ENCODE measurements at places on chromosomes 11 and 22.
A peak's percentile ranks its signal among the peaks of the same experiment; 100 is the strongest.

DNA sequence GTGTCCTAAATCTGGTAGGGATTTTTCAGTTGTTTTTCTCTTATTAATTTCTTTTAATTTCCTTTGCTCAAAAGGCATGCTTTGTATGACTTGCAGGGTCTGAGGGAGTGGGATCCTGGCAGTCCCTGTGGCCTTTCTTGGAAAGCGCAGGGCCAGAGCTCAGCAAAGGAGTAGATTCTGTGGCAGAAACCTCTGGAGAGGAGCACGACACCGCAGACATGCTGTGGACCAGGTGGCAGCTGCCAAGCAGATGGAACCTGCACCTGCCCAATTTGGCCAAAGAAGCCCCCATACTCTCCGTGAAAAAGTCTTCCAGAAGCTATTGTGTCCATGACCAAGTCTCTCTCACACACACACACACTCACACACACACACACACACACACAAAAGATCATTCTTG is 78.9 kb upstream of the FGF3 start:
- no peak for DNase-seq

DNA sequence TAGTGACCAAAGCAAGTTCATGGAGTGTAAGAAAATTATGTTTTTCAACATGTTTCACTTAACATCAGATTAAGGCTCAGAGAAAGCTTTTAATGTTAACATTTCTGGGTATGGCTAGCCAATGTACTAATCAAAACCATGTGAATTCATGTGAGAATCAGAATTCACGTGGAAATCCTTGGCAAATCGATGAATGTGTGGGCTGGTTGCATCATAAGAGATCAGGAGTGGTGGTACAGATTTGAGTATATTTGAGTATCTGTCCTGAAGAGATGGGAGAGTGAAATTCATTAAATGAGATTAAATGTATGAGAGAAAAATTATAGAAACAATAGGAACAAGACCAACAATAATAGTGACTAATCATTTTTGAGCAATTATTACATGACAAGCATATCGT is 638.6 kb upstream of the ANO5 start:
- DNase-seq: no peak

- no peak for DNase-seq
These were observed 71.8 kb upstream of the B3GAT1 start for GRCh38 chr11:134483857-134484256.

DNA sequence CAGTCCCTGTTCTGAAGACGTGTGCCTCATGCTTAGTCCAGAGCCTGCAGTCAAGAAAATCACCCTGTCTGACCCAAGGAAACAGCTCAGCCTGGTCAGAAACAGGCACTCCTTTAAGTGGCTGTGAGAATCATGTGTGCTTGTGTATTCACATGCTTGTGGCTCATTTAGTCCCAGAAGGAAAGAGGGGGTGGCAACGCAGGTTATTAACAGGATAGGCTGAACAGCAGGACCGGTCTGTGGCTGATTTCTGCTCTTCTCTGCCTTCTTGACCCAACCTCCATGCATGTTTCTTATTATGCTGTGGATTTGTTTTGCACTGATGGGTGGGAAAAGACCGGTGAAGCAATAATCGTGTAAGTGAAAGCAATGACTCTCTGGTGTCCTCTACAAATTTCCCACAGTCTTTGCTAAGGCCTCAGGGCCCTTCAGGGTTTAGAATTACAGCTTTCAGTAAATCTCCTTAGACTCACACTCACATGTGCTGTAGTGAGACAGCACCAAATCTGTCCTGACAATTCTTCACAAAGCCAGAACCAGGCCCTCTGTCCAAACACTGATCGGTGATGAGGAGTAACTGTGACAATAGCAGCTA is 288.1 kb downstream of the ETS1 start:
- no peak for DNase-seq

DNA sequence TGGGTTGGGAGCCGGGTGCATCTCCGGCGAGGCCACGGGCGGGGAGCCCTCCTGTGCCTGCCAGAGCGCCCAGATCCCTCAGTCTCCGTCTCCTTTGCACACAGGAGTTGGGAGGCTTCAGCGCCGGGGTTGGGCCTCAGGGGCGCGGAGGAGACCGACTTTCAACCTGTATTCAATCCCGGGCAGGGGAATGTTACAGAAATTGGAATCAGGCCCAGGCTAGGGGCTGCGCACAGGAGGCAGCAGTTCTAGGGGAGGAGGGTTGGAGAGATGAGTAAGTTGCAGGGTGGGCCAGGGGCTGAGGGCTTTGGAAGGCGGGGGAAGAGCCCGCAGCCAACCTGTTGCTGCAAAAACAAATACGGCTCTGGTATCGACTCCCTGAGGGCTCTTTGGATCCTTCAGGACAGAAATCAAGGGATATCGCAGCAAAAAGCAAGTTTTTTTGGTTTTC is 640 bp upstream of the KCNA4 start:
- DNase-seq: no peak

GRCh38 chr22:23405366-23405851 is 174.7 kb downstream of the IGLL1 start:
- no peak for DNase-seq

- no peak for DNase-seq
These were observed 29.5 kb downstream of the DIXDC1 start for GRCh38 chr11:111966678-111967077.

DNA sequence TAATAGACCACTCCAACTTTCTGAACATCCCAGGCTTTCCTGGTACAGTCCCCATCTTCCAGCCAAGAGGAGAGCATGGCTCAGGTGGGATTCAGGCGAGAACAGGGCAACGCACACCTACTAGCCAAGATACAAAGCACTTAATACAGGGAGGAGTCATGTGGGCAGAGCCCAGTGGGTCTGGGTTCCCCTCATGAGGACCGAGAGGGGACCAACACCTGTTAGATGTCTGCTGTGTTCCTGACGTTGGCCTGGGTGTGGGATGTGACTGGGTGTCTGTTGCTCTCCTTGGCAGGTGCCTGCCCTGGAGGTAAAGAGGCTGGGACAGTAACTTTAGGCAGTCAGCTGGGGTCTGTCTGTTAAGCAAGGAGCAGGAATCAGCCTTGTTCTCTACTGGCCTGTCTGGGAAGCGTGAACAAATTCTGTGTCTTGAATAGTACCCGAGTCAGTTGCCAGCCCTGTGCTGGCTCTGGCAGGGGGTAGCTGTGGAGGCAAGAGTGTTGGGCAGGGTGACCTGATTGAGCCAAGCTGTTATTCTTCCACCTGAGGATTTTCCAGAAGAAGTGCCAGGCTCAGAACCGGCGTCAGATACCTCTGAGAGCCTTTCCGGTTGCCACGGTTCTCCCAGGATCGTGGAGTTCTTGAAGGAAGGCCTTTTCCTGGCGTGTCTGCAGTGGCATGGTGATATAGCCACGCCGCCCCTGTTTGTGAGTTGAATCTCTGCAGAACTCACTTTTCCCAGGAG is 56.3 kb downstream of the BCR start:
- DNase-seq: no peak

GRCh38 chr11:61416941-61417340 is 12.8 kb downstream of the CPSF7 start:
- no peak for DNase-seq

- DNase-seq: no peak
These were observed 25.5 kb downstream of the PTPRJ start for GRCh38 chr11:48005831-48006270.

- no peak for DNase-seq
These were observed 18.0 kb downstream of the CXCR5 start for GRCh38 chr11:118901494-118902335.

GRCh38 chr11:130427581-130428315 is 661 bp downstream of the ADAMTS8 start:
- no peak for DNase-seq

DNA sequence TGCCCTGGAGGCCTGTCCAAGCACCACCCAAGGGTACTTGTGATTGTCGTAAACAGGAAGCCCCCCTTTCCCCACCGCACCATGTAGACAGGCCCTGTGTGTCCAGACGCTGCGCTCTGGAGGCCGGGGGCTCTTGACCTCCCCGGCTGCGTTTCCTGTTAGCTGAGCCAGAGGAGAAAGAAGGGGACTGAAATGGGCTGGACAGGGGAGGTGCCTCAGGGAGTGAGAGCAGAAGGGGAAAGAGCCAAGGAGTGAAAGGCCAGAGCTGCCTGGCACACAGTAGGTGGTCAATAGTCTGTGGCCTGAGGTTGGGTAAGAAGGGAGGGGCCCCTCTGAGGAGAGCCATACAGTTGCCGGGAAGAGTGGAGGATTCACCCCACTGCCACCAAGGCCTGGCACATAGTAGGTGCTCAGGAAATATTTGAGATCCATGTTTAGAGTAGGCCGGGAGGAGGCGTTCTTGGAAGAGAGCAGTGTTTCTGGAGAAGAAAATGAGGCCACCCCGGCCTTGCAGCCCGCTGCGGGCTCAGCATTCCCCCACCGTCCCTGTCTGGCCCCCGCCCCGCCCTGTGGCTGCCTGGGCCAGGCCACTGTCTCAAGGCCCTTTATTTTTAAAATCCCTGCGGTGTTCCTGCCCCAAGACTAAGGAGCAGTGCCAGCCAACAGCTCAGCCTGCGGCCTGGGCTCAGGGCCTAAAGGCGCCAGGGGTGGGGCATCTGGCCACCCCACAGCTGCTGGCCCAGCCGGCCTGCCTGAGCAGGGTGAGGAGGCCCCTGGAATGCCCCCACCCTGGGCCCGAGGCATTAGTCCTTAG is 13.6 kb upstream of the CDC42EP1 start:
- no peak for DNase-seq

- DNase-seq: no peak
These were observed 88.2 kb downstream of the CWC15 start for GRCh38 chr11:94885133-94885532.

GRCh38 chr22:25509374-25509791 is 55.1 kb upstream of the GRK3 start:
- no peak for DNase-seq

DNA sequence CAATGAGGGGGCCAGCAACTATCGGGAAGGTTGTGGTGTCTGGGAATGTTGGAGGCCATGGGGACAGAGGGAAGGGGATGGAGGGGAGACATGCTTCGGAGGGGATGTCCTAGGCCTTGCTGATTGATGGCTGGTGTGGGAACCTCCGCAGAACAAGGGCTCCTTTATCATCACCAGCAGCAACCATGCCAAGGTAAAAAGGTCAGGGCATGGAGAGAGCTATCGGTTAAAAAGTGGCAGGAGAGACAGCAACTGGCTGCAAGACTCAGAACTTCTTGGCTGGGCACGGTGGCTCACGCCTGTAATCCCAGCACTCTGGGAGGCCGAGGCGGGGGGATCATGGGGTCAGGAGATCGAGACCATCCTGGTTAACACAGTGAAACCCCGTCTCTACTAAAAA is 3.0 kb downstream of the GSTT4 start:
- DNase-seq: no peak

DNA sequence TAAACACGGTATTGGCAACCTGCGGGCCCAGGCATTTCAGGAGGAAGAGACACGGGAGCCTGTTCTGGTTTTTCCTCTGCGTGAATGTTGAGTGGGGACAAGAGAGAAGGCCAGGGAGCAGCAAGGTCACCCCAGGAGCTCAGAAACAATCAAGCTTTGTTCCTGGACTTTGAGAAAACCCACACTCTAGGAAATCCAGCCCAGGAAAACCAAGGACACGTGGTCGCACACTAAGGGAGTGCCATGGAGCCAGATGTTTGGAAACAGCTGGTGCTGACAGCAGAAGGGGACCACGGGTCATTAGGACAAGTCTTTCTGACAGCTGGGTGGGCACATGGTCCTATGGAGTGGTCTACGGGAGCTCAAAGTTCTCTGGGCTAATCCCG is 44.1 kb downstream of the MYH9 start:
- DNase-seq: no peak

DNA sequence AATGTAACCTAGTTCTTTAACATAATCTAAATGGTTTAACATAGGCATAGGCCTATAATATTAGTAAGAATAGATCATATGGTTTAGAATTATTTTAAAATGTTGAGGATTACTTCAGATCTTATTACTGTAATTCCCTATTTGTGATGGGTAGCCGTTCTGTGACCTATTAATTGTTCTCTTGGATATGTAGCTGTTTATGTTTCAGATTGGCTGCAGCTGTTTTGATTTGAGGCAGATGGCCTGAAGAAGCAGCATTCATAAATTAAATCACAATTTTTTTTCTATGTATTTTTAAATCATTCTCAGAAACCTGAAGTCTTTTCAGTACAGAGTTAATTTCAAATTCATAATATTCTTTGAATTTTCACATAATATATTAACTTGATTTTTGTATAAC is 104.5 kb downstream of the PDE3B start:
- DNase-seq: no peak

- peak; percentile 5 for DNase-seq
These were observed 10.0 kb upstream of the RELT start for GRCh38 chr11:73366265-73366610.

GRCh38 chr11:1728931-1729691 is 21.3 kb downstream of the IFITM10 start:
- no peak for DNase-seq

GRCh38 chr11:122523846-122524805 is 131.4 kb upstream of the UBASH3B start:
- no peak for DNase-seq

GRCh38 chr11:23688835-23689234 is 808.0 kb upstream of the LUZP2 start:
- no peak for DNase-seq

DNA sequence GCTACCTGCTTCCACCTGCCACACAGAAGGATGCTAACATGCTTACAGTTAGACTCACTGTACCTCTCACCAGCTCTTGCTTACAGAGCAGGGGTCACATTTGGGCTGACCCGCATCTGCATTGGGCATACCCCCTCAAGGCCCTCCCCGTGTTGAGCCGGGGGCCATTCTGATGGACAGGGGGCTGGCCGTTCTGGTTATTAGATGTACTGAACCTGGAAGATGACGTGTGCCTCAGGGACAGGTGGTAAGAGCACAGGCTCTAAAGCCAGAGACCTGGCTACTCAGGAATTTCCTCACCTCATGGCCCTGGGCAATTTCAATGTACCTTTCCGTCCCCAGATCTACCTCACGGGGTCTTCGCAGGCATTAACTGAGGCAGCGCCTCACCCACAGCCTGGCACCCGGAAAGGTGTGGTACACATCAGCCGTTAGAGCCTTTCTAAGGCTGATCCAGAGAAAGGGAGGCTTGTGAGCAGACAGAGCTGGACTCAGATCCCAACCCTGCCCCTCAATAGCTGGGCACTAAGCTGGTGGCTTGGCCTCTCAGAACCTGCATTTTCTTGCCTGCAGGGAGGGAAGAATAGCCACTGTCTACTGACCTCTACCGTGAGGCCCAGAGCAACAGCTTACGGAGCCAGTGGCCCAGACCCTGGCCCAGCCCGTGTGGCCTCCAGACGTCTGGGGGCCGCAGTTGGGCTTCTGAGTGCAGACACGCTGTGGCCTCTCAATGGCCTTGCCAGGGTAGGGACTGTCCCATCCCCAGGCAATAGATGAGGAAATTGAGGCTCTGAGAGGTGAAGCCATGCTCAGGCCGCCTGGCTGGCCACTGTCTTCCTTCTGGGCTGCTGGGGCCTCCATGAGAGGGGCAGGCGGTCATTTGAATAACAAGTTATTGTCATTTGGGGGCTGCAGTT is 100.6 kb downstream of the MORC2 start:
- no peak for DNase-seq

GRCh38 chr11:85755285-85755684 is 55.7 kb downstream of the SYTL2 start:
- no peak for DNase-seq
